ENCODE measurements at places on chromosomes 6 and 20.
A peak's percentile ranks its signal among the peaks of the same experiment; 100 is the strongest.

GRCh38 chr20:37358366-37359150, 12.6 kb downstream of the SRC start:
- DNase-seq, result no peak

GRCh38 chr6:144845186-144845585, 560.1 kb downstream of the UTRN start:
- DNase-seq, result no peak

DNA sequence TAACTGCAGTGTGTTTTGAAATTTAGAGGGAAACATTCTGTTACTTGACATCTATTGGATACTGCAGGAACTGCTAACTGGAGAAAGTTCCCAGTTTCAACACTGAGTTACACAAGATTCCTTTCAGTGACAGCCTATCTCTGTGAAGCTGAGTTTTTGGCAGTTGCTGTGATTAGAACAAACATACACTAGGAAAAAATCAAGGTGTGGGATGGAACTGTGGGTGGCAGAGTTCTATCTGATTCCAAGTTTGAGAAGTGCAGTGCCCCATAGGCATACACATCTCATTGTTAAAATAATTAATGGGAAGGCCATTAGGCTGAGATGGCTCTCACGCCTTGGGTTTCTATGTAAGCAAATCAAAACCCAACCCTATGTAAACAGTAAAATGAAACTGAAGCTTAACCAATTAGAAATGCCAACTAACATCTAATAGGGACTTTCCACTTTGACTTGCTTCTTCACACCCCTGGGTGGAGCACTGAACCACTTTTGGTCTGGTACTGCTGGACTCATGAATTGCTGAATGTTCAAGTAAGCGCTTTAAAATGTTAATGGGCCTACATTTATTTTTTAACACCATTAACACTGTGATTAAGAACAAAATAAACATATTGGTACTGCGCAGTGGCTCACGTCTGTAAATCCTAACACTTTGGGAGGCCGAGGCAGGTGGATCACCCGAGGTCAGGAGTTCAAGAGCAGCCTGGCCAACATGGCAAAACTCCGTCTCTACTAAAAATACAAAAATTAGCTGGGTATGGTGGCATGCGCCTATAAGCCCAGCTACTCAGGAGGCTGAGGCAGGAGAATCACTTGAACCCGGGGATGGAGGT, 55.2 kb upstream of the TBC1D7 start:
- peak; percentile 42 for DNase-seq

GRCh38 chr6:26304797-26305640, 60.0 kb upstream of the BTN3A2 start:
- DNase-seq, result peak; percentile 91

GRCh38 chr6:96059586-96059985, 43.8 kb downstream of the FUT9 start:
- no peak for DNase-seq

DNA sequence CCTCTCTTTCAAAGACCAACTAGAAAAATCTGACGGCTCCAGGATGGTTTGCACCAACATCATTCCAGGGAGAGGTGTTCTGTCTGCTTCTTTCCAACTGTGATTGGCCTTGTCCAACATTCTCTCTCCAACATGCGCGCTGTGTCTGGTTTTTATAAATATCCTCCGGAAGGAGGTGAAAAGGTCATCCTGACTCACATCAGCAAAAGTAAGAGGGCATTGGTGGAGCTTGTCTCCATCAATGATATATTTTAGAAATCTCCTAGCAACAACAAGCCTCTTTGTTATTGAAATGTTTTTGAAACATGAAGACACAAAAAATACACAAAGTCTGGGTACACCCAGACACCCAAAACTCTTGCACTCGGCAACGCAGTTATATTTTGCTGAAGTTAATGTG, 475.3 kb upstream of the JARID2 start:
- DNase-seq, result no peak

DNA sequence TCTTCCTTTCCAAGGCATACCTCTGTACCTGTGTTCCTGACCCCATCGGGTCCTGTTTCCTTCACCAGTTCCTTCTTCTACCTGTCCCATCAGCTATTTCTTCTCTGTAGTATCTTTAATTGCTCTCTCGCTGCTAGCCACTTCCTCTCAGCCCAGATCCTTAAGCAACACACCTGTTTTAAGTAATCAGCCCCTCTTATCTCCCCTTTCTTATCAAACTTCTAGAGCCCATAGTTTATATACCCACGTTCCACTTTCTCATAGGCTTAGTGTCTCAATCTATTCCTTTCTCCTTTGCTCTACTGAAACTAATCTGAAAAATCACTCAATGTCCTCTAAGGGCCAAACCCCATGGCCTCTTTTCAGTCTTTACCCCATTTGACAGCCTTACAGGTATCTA, 239.6 kb downstream of the BTBD9 start:
- no peak for DNase-seq

DNA sequence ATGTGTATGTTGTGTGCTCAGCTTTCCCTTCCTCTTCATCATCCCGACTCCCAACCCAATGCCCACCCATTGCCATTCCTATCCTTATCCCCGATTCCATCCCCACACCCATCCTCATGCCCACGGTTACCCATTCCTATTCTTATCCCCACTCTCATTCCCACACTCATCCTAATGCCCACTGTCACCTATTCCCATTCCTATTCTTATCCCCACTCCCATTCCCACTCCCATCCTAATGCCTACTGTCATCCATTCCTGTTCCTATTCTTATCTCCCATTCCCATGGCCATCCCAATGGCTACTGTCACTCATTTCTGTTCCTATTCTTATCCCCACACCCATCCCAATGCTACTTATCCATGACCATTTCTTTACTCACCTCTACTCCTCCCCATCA, 254.1 kb downstream of the DHX35 start:
- no peak for DNase-seq

DNA sequence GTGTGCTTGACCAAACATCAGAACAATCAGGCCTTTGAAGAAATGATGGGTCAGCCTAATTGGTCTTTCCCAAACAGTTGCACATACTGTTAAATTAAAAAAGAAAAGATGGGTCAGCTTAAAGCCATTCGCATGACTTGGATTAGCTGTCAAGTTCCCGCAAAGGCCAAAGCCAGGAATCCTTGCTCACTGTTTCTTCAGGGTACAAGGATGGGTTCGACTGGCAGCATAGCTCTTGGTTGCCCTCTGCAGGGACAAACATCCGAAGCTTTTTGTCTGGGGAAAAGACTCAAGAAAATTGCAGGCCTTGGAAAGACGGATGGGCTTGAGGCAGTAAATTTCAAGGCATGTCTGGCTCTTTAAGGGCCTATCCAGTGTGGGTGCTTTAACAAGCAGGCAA, 168.0 kb downstream of the HDGFL1 start:
- no peak for DNase-seq

DNA sequence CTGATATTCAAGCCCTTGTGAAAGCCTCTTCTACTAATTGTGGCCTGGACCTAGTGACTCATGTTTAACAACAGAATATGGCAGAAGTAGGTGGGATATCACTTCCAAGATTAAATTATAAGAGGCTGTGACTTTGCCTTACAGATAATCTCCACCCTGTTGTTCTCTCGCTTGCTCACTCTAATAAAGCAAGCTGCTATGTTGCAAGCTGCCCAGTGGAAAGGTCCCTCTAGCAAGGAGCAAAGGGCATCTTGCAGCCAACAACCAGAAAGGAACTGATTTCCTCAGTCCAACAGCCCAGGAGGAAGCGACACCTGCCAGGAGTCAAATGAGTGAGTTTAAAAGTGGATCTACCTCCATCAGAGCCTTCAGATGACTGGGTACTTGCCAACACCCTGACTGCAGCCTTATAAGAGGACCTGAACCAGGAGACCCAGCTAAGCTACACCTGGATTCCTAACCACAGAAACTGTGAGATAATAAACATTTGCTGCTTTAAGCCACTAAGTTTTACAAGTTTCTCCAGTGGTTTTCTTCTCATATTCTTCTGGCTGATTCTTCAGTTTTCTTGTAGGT, 112.6 kb downstream of the FRK start:
- no peak for DNase-seq

- no peak for DNase-seq
These were observed 8.5 kb upstream of the SPAG4 start for GRCh38 chr20:35607003-35607735.

GRCh38 chr6:70099732-70100131, 203.2 kb downstream of the COL9A1 start:
- no peak for DNase-seq

GRCh38 chr6:137737836-137738596, 129.0 kb upstream of the TNFAIP3 start:
- DNase-seq, result no peak

- peak; percentile 26 for DNase-seq
These were observed 193.5 kb downstream of the UNC5CL start for GRCh38 chr6:40845553-40845952.

DNA sequence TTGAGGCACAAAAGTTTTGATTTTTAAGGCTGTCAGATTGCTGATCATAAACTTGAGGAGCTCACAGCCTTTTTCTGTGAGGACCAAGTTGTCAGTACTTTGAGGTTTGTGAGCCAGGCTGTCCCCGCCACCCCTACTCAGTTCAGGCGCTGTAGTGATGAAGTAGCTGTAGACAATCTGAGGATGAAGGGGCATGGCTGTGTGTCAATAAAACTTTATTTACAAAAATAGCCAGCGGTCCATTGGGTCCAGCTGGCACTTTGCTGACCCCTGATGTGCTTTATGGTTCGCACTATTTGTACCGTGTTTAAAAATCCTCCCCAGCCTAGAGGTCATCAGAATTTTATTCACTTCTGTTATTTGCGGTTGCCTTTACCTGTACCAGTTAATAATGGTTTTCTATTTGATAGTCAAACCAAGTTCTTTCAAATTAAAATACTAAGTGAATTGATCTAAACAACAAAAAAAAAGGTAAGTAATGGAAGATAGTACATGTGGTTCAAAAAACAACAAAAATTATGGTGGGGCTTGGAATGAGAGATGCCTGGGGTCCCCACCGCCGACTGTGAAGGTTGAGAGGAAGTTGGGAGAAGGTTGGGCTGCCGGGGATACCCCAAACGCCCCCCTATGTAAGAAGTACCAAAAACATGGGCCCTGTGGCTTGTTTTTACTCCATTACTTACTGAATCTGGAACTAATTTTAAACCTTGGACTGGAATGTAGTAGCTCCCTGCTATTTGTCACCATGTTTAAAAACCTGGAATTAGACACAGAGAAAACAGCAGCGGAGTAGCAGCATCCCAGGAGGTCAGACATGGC, 123.6 kb downstream of the SYCP2 start:
- no peak for DNase-seq

- no peak for DNase-seq
These were observed 37.5 kb upstream of the ADGRF1 start for GRCh38 chr6:47079638-47080037.

GRCh38 chr20:63367446-63368055, 6.4 kb upstream of the CHRNA4 start:
- DNase-seq, result no peak

- no peak for DNase-seq
These were observed 91.8 kb downstream of the ASXL1 start for GRCh38 chr20:32449890-32450401.

- DNase-seq, result no peak
These were observed 51.1 kb downstream of the MMS22L start for GRCh38 chr6:97231911-97232310.

GRCh38 chr6:166629628-166630027, 2.6 kb upstream of the RPS6KA2 start:
- peak; percentile 3 for DNase-seq

DNA sequence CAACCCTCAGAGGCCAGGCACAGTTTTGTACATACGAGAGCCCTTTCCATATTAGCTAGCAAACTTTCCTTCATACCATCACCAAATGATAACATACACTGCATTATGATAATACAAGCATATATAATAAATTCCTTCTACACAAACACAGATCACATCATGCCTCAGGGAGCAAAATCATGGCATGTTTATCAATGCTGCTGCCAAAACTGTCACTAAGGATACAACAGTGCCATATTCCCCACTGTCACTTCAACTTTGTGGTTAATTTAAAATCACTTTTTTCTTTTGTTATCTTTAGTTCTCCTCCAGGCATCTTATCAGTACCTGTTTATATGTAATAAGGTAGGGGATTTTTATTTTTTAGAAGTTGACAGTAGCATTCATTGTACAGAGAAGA, 196.3 kb downstream of the EPM2A start:
- no peak for DNase-seq

DNA sequence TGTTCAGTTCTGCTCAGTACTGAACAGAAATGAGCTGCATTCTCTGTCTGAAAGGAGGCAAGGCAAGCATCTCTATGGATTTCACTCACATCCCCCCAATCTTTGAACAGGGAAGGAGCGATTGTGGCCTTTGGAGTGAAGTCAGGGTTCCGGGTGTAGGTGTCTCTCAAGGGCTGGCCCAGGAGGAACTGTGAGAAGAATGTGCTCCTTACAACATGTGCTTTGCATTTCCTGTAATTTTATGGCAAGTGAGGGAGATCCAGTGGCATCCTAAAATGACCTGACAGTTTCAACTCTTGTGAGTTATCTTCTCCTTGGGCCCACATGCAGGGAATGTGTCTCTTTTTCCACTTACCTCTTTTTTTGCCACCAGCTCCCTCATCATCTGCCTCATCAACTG, 63.0 kb upstream of the RIN2 start:
- no peak for DNase-seq

DNA sequence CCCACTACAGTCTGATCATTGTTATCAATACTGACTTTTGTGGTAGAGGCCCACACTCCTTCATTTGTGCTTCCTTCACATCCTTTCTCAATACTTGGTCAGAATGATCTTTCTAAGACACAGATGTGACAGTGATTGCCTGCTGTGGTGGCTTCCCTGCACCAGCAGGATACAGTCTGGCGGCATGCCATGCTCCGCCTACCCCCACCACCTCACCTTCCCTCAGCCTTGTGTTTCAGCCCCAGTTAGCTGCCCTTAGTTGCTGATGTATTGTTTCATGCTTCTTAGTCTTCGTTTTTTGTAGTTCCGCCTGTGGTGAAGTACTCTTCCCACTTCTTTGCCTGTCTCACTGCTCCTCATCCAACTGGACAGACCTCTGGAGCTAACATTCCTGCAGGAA, 10.9 kb downstream of the LRRC1 start:
- DNase-seq, result no peak

DNA sequence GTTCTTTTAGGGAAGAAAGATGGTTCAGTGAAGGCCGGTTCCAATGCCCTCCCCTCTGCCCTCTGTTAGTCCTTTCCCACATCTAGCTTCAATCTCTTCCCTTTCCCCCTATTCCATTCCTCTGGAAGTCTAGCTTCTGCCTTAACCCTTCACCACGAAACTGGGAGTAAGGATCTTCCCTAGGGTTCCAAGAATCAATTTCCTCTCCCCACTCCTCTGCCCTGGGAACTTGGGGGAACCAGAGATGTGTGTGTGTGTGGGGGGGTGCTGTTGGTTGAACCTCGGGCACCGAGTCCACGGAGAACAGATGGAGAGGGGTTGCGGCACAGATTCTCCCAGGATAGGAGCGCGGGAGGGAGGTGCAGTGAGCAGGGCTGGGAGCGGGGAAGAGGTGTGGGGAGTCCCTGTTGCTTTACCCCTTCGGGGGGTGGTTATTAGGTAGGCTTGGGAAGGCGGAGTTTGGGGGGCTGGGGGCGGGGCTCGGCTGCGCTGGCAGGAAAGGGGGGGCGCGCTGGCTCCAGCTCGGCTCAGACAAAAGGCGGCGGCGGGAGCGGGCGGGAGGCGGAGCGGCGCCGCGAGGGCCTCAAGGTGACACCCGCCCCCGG, at the start of gene TMEM151B:
Gene TMEM151B (plus strand): TSS at position 530 of the 605 bp plus-strand sequence. CDS start 293 bp downstream, outside the sequence.
- DNase-seq, result no peak
